ENCODE measurements at places on chromosomes 7 and 10.

- DNase-seq: no peak
Observed at GRCh38 chr10:99766302-99766681, 16.1 kb upstream of the ABCC2 start.

DNA sequence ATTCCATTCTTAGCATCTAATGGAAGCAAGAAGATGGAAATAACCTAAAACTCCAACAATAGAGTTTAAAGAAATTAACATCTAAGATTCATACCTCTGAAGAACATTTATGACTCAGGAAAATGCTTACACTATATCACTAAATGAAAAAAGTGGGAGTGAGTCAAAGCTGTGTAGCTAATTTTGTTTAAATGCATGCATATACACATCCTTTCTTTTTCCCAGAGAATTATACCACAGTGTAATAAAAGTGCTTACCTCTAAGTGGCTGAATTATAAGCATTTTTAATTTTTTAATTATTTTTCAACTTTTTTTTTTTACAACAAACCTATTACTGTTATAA is 44.3 kb downstream of the CCDC71L start:
- DNase-seq: no peak

- no peak for DNase-seq
Observed at GRCh38 chr10:15225511-15225910, 57.0 kb upstream of the NMT2 start.

- DNase-seq: no peak
Observed at GRCh38 chr7:129739427-129739826, 127.9 kb downstream of the NRF1 start.

DNA sequence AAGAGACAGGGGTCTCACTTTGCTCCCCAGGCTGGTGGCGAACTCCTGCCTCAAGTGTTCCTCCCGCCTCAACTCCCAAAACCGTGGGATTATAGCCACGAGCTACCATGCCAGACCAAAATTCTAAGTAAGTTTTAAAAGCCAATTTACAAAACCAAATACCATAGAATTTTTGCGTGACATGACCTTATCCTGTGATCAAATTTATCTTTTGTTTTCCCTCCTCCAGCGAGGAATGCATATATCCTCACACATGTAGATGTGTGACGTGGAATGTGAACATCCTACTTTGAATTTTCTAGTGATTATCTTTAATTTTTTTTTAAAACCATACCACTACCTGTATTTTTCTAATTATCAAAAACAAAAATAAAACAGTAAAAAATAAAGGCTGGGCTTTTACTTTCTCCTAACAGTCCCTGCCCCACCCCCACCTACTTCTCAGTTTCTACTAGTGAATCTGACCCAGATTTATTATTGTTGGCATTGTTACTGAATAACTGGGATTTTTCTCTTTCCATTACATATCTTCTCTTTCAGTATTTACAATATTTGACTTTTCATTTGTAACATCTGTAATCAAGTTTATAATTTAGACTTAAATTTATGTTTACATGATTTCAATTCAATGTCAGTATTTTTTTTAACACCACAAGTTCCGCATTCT is 26.0 kb downstream of the CYTH3 start:
- no peak for DNase-seq

- DNase-seq: no peak
Observed at GRCh38 chr7:87021285-87021684, 38.2 kb downstream of the ELAPOR2 start.
